Stomach (tissue), 19 donors: ENCODE measurements at places on chromosomes 4 and X.

DNA sequence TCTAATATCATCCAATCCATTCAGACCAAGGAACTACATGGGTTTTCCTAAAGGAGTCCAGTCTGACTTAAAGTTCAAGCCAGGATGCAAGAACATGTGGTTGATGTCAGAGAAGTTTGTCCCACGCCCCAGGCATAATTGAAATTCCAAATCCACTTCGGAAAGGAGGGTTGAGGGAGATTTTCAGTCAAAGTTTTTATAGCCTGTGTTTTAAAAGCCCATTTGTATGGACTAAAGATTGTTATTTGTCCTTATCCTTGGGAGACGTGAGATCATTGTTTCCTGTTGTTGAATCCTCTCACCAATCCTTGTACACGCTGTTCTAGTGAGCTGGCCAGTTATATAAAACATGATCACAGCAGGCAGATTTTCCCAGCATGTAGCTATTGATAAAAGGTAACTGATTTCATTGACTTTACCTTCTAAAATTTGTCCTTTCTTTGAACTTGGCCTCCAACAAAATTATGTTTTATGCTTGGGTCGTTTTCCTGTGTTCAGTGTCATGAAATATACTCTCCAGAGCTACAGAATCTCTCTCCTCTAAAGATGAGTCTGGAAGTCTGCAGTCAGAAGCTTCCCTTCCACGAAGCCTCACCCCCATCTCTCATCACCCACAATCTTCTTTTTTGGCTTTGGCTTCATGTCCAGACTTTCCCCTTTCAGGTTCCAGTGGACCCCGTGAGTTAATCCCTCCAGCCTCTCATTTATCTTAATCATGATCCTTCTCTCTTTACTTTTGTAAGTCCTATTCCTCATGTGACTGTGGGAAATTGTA is 92.9 kb downstream of the ATP10D start:
- H3K27ac ChIP-seq, result peak overlapping the region; percentile 72
- peaks cover 95% of the 10 kb centered on the region for H3K36me3 ChIP-seq
- peak; percentile 30 for DNase-seq
- H3K27me3 ChIP-seq, result no peaks in the 10 kb centered on the region
- H3K4me3 ChIP-seq, result no peak overlapping the region

DNA sequence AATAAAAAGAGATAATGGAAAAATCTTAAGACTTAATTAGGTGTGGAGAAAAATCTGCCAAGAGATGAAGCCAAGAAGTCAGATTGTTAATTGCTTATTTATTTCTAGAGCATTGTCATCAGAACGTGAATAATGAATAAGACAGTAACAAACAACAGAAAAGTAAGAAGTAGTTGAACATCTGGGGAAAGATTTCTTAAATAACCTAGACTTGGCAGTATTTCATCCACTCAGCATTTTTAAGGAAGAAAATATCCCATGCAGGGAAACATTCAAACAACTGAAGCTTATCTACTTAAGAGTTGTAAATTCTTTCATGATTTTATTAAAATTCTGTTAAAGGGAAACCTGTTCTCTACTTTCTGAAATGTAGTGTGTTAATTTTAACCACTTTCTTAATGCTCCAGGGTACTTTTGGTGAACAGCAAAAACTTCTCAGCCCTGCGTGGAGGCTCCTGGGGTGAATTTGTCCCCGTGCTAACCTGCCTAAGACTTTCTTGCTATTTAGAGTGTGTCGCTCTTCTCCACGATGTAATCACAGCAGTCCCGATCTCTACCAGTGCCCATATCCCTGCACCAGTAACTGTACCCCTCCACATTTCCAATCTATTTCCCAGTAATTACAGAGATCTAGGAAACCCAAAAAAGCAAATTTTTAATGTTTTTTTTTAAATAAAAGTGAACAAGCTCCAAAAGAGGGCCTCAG is 124.6 kb downstream of the CORIN start:
- no peak for DNase-seq
- no peaks in the 10 kb centered on the region for H3K36me3 ChIP-seq
- H3K4me3 ChIP-seq, result no peak overlapping the region
- H3K27ac ChIP-seq, result no peak overlapping the region
- no peaks in the 10 kb centered on the region for H3K4me1 ChIP-seq
- no peaks in the 10 kb centered on the region for H3K27me3 ChIP-seq

GRCh38 chrX:54530357-54530900 is 410 bp downstream of the GNL3L start:
- H3K4me1 ChIP-seq, result peaks cover 9% of the 10 kb centered on the region
- no peaks in the 10 kb centered on the region for H3K36me3 ChIP-seq
- no peaks in the 10 kb centered on the region for H3K27me3 ChIP-seq
- peak overlapping the region; percentile 57 for H3K4me3 ChIP-seq
- H3K27ac ChIP-seq, result peak overlapping the region; percentile 82

GRCh38 chr4:79980448-79980847 is 92.6 kb downstream of the ANTXR2 start:
- no peaks in the 10 kb centered on the region for H3K27me3 ChIP-seq
- no peaks in the 10 kb centered on the region for H3K4me1 ChIP-seq
- H3K27ac ChIP-seq, result no peak overlapping the region
- DNase-seq, result no peak
- no peak overlapping the region for H3K4me3 ChIP-seq

DNA sequence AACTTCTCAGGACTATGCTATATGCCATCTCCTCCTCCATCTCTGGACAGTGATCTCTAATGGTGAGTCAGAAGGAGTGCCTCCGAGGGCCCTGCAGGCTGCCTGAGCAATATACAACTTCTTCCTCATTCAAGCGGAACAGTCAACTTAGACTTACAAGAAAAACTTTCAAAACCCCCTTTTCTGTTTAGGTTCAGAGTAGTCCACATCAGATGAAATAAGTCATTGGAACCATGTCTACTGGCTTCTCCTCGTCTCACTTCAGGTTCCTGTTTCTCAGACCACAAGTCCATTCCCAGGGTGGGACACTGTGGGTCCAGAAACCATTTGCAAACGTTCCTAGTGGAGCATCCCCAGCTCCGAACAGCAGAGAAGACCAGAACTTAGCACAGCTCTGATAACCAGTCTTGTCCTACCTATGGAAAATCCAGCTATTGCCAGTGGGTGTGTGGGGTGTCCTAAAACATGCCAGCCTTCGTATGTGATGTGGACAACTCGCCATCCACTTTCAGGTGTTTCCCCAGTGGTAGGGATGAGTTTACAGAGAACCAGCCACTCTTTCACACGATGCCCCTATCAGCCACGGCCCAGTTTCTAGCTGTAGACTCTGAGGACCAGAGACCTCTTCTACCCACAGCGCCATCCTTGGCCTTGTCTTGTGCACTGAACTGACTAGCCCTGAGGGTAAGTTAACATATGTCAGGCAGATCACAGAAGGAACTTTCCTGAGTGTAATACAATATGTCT is 32.7 kb upstream of the NKRF start:
- no peaks in the 10 kb centered on the region for H3K4me1 ChIP-seq
- H3K36me3 ChIP-seq, result peaks cover 35% of the 10 kb centered on the region
- no peak overlapping the region for H3K27ac ChIP-seq
- H3K27me3 ChIP-seq, result no peaks in the 10 kb centered on the region

GRCh38 chrX:116607776-116608175 is 145.0 kb upstream of the CT83 start:
- no peaks in the 10 kb centered on the region for H3K27me3 ChIP-seq
- no peak overlapping the region for H3K4me3 ChIP-seq
- no peaks in the 10 kb centered on the region for H3K36me3 ChIP-seq

DNA sequence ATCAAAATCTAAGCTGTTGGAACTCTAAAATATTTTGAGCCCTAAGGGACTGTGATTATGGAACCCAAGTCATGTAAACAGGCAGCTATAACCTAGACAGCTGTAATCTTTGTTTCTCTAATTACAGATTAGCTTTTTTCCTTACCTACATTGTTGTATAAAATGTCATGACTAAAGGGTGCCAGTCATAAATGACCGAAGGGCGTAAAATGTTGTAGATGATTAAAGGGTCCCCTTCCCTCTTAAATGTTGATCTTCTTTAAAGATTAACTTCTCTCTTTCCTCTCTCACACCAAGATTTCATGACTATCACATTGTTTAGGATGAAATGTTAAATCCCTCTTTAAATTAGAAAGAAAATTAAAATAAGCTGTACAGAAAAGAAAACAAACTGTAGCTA is 659.4 kb upstream of the NR3C2 start:
- no peak overlapping the region for H3K27ac ChIP-seq
- DNase-seq, result no peak
- no peaks in the 10 kb centered on the region for H3K27me3 ChIP-seq

GRCh38 chrX:1491851-1492349 is 39.2 kb upstream of the ASMTL start:
- H3K27ac ChIP-seq, result no peak overlapping the region
- H3K36me3 ChIP-seq, result no peaks in the 10 kb centered on the region
- no peaks in the 10 kb centered on the region for H3K4me1 ChIP-seq
- peak; percentile 53 for DNase-seq

GRCh38 chrX:9144701-9145241 is 110.8 kb upstream of the FAM9B start:
- H3K4me1 ChIP-seq, result no peaks in the 10 kb centered on the region
- H3K4me3 ChIP-seq, result no peak overlapping the region
- no peaks in the 10 kb centered on the region for H3K36me3 ChIP-seq
- DNase-seq, result no peak

GRCh38 chr4:52376132-52376704 is 282.9 kb downstream of the USP46 start:
- no peaks in the 10 kb centered on the region for H3K36me3 ChIP-seq
- no peaks in the 10 kb centered on the region for H3K4me1 ChIP-seq
- no peaks in the 10 kb centered on the region for H3K27me3 ChIP-seq
- H3K4me3 ChIP-seq, result no peak overlapping the region
- no peak overlapping the region for H3K27ac ChIP-seq
- DNase-seq, result peak; percentile 78

- H3K27ac ChIP-seq, result no peak overlapping the region
- no peak for DNase-seq
- H3K4me1 ChIP-seq, result no peaks in the 10 kb centered on the region
- H3K4me3 ChIP-seq, result no peak overlapping the region
- no peaks in the 10 kb centered on the region for H3K36me3 ChIP-seq
- H3K27me3 ChIP-seq, result no peaks in the 10 kb centered on the region
Observed at GRCh38 chrX:149097786-149098185, 407.3 kb downstream of the IDS start.

- H3K27me3 ChIP-seq, result no peaks in the 10 kb centered on the region
- H3K4me3 ChIP-seq, result no peak overlapping the region
- no peaks in the 10 kb centered on the region for H3K4me1 ChIP-seq
- H3K36me3 ChIP-seq, result no peaks in the 10 kb centered on the region
- DNase-seq, result no peak
Observed at GRCh38 chr4:59704616-59705015, 1495.5 kb upstream of the ADGRL3 start.

DNA sequence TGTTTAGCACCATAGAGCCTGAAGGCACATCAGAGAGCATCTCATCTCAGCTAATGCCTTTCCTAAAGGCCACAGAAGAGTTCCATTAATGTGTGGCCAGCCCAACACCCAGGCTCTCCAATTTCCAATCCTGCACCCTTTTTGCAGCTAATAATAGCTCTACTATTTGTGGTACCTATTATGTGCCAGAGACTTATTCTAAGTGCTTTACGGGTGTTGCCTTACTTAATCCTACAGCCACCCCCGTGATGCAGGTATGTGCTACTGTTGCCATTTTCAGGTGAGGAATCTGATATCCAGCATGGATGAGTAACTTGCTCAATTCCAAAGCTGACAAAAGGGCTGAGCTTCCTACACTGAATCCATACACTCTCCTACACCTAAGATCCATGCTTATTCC is 217.6 kb upstream of the GALNT7 start:
- H3K36me3 ChIP-seq, result no peaks in the 10 kb centered on the region
- no peak overlapping the region for H3K27ac ChIP-seq
- H3K27me3 ChIP-seq, result no peaks in the 10 kb centered on the region
- no peak overlapping the region for H3K4me3 ChIP-seq
- DNase-seq, result no peak

- DNase-seq, result no peak
- H3K36me3 ChIP-seq, result no peaks in the 10 kb centered on the region
- no peak overlapping the region for H3K27ac ChIP-seq
- H3K4me3 ChIP-seq, result no peak overlapping the region
- H3K27me3 ChIP-seq, result no peaks in the 10 kb centered on the region
- no peaks in the 10 kb centered on the region for H3K4me1 ChIP-seq
Observed at GRCh38 chr4:148749403-148749802, 307.2 kb upstream of the NR3C2 start.

DNA sequence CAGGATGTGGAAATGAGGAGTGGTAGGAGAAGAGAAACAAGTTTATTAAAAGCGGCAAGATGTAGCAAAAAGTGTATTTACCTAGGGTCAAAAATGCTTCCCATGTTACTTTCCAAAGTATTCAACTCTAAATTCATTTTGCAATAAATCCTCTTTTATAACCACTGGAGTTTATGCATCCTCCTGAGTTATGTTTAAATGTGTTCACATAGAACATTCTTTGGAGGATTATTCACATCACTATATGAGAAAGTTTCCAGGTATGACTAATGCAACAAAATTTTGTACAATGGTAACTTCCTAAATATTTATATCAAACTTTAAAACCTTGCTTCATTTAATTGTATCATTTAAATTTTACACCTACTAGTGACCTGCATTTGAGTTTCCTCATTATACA is 870.6 kb upstream of the SLIT2 start:
- no peaks in the 10 kb centered on the region for H3K36me3 ChIP-seq
- no peak overlapping the region for H3K4me3 ChIP-seq
- no peak for DNase-seq
- no peaks in the 10 kb centered on the region for H3K4me1 ChIP-seq
- no peak overlapping the region for H3K27ac ChIP-seq
- H3K27me3 ChIP-seq, result no peaks in the 10 kb centered on the region

DNA sequence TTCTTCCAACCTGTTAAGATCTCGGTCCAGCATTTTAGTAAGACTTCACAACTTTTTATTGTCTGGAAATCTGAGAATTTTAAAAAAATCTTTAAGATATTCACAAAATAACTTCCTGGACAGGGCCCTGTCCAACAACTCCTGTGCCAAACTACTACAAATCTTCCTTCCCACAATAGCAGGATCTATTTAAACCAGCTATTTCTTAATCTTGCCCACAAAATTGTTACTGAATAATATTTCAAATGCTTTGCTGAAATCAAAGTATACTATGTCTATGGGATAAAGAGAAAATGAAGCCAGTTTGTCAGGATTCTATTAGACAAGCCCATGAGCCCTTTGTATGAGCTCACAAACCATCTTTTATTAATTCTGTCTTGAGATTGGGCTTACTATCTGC is 104.1 kb upstream of the DDIT4L start:
- no peak overlapping the region for H3K4me3 ChIP-seq
- no peak for DNase-seq
- H3K36me3 ChIP-seq, result no peaks in the 10 kb centered on the region
- no peak overlapping the region for H3K27ac ChIP-seq
- H3K4me1 ChIP-seq, result no peaks in the 10 kb centered on the region

- H3K27ac ChIP-seq, result peak overlapping the region; percentile 98
- peak overlapping the region; percentile 77 for H3K4me3 ChIP-seq
- peaks cover 14% of the 10 kb centered on the region for H3K27me3 ChIP-seq
- DNase-seq, result peak; percentile 32
- H3K4me1 ChIP-seq, result peaks cover 26% of the 10 kb centered on the region
Observed at GRCh38 chr4:140754918-140755773, 1.0 kb downstream of the TBC1D9 start.

GRCh38 chrX:110081740-110082139 is 78.8 kb downstream of the TMEM164 start:
- H3K4me3 ChIP-seq, result no peak overlapping the region
- H3K4me1 ChIP-seq, result peaks cover 22% of the 10 kb centered on the region
- H3K27ac ChIP-seq, result peak overlapping the region; percentile 14
- peak; percentile 39 for DNase-seq
- no peaks in the 10 kb centered on the region for H3K36me3 ChIP-seq

- no peaks in the 10 kb centered on the region for H3K36me3 ChIP-seq
- no peaks in the 10 kb centered on the region for H3K27me3 ChIP-seq
- H3K4me1 ChIP-seq, result peaks cover 2% of the 10 kb centered on the region
- H3K27ac ChIP-seq, result no peak overlapping the region
- H3K4me3 ChIP-seq, result no peak overlapping the region
Observed at GRCh38 chr4:25020236-25020635, 10.5 kb downstream of the LGI2 start.
